ENCODE measurements at places on chromosomes 2 and 18.

- DNase-seq: no peak
These were observed 6.0 kb downstream of the RETREG2 start for GRCh38 chr2:219184121-219184520.

DNA sequence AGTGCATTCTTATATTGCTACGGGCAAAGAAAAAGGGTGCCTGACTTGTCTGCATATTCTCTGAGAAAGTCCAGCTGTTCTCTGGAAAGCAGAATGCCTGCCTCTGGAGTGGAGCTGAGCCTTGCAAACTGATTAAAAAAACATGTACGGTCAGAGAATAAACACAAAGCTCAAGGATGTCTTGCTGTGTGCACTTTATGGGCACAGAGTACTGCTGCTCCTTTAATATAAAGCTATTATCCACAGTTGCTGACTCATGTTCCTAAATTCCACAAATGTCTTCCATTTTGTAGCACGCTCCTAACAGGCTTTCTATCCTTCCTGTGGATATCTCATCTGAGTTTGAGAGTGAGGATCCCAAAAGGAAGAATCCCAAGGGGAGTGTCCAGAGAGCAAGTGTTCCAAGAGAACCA, 229.0 kb downstream of the MREG start:
- no peak for DNase-seq

DNA sequence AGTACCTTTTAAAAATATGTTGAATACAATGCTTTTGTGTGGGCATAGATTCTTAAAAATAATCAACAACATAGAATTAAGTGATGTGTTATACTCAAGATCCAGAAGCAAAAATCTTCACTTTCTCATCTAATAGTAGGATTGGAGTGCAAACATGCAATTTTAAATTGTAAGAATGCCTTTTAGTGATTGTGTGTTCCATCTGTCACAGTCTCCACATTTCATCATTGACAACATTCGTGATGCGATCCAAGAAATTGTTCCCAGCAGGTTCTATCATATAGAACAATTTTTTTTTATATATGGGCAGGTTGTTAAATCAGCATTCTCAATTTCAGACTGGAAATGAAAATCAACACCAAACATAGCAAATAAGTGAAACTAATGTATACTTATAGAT, 1671.8 kb upstream of the SLC39A10 start:
- DNase-seq: peak; percentile 68

- no peak for DNase-seq
These were observed 1.4 kb upstream of the FAM168B start for GRCh38 chr2:131094463-131095281.

DNA sequence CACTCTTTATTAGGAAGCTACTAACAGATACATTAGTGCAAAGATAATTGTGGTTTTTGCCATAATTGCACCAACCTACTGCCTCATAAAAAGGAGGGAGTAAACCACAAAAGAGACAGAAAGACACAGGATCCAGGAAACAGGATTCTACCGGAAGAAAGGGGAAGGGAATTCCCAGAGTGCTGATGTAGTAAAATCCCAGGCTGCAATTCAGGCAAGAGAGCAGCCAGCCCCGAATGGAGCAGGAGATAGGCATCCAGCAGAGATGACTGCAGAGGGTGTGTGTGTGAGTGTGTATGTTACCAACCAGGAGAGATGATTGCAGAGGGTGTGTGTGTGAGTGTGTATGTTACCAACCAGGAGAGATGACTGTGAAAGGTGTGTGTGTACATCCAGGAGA, 84.4 kb downstream of the KCNS3 start:
- DNase-seq: peak; percentile 45

GRCh38 chr2:36360834-36361233, 5.3 kb downstream of the CRIM1 start:
- DNase-seq: no peak

GRCh38 chr2:226487573-226487972, 312.0 kb downstream of the IRS1 start:
- no peak for DNase-seq

GRCh38 chr2:172232708-172233396, 130.2 kb upstream of the DLX2 start:
- no peak for DNase-seq
